ENCODE measurements at places on chromosomes 4 and X.
A peak's percentile ranks its signal among the peaks of the same experiment; 100 is the strongest.

DNA sequence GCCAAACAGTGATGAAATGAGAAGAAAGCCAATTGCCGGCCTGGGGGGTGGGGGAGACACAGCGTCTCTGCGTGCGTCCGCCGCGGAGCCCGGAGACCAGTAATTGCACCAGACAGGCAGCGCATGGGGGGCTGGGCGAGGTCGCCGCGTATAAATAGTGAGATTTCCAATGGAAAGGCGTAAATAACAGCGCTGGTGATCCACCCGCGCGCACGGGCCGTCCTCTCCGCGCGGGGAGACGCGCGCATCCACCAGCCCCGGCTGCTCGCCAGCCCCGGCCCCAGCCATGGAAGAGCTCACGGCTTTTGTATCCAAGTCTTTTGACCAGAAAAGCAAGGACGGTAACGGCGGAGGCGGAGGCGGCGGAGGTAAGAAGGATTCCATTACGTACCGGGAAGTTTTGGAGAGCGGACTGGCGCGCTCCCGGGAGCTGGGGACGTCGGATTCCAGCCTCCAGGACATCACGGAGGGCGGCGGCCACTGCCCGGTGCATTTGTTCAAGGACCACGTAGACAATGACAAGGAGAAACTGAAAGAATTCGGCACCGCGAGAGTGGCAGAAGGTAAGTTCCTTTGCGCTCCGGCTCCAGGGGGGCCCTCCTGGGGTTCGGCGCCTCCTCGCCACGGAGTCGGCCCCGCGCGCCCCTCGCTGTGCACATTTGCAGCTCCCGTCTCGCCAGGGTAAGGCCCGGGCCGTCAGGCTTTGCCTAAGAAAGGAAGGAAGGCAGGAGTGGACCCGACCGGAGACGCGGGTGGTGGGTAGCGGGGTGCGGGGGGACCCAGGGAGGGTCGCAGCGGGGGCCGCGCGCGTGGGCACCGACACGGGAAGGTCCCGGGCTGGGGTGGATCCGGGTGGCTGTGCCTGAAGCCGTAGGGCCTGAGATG, at the start of gene SHOX:
Gene SHOX (plus strand): TSS at position 180 of the 885 bp plus-strand sequence. CDS start 107 bp downstream, at position 287.
- no peak for DNase-seq

DNA sequence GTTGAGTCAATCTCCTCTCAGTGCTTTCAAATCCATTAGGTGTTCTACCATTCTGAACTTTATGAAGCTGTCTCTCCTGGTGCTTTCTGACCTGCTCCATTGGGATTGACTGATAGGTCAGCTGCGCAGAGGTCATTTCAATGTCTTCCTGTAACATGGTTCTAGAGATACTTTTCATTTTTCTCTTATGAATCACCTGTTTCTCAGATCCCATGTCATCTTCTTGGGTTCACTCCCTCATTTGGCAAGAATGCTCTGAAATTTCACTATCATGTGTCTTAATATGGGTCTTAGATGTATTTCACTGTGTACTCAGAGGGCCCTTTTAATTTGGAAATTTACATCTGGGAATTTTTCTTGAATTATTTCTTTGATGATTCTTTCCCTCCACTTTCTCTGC, 13.8 kb upstream of the PGM2 start:
- no peak for DNase-seq

DNA sequence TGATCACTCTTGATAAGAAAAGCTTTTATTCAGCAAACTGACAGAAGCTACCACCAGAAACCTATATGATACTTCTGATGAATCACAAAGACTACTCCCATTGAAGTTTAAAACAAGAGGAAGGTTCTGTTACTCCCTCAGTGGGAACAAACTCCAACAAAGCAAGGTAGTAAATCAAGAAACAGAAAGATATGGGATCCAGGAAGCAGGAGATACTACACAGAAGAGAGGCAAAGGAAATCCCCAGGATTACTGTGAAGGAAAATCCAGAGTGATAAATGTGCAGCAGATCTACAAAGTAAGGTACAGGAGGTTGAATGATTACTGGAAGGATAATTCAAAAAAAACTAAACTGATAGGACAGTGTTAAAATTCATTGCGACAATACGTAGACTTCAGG, 222.4 kb downstream of the HHIP start:
- peak; percentile 9 for DNase-seq

DNA sequence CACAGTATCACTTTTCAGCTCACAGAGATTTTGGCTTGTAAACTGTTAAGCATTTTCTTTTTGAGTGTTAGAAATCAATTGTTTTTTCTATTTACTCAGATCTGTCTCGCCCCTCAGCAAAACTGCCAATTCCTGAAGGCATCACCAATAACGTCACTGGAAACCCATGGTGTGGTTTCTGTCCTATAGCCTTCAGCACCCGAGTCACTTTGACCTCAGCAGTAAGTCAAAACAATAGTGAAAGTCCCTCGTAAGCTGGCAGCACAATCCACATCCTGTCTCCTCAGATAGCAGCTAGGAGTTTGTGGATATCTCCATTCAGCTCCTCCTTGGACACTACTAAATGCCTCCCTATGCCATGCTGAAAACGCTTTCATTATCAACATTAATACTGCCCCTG, 1787.4 kb upstream of the ADGRL3 start:
- no peak for DNase-seq

- no peak for DNase-seq
Observed at GRCh38 chr4:105710678-105711077, 2.1 kb downstream of the GSTCD start.

GRCh38 chr4:102825261-102826091, 1.9 kb downstream of the UBE2D3 start:
- peak; percentile 76 for DNase-seq

- peak; percentile 83 for DNase-seq
Observed at GRCh38 chr4:54082168-54082567, 17.8 kb upstream of the CHIC2 start.

DNA sequence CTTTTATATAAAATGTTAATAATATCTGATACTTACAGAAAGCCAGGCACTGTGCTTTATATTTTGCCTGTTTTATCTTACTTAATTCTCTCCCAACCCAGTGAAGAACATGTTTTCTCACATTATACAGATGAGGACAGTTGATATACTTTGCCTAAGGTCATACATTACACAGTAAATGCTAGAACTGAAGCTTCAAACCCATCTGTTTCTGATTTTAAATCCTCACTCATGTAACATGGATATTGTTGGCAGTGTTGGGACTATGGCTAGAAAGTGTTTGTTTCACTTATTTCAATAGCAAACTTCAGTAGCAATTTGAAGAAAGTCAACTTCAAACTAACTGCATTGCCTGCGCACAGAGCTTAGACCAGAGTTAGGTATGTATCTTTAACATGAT, 57.4 kb downstream of the RAPGEF2 start:
- no peak for DNase-seq

GRCh38 chrX:66050140-66050569, 10.3 kb upstream of the VSIG4 start:
- no peak for DNase-seq

GRCh38 chrX:153459986-153460385, 10.4 kb downstream of the HAUS7 start:
- no peak for DNase-seq

- DNase-seq = peak; percentile 8
Observed at GRCh38 chr4:188403272-188403671, 264.0 kb downstream of the TRIML1 start.

- DNase-seq = no peak
Observed at GRCh38 chr4:123640271-123640670, 243.7 kb downstream of the SPRY1 start.

GRCh38 chrX:1144293-1144692, 68.2 kb downstream of the CRLF2 start:
- no peak for DNase-seq

GRCh38 chrX:48465336-48465933, 4.6 kb downstream of the SLC38A5 start:
- no peak for DNase-seq

DNA sequence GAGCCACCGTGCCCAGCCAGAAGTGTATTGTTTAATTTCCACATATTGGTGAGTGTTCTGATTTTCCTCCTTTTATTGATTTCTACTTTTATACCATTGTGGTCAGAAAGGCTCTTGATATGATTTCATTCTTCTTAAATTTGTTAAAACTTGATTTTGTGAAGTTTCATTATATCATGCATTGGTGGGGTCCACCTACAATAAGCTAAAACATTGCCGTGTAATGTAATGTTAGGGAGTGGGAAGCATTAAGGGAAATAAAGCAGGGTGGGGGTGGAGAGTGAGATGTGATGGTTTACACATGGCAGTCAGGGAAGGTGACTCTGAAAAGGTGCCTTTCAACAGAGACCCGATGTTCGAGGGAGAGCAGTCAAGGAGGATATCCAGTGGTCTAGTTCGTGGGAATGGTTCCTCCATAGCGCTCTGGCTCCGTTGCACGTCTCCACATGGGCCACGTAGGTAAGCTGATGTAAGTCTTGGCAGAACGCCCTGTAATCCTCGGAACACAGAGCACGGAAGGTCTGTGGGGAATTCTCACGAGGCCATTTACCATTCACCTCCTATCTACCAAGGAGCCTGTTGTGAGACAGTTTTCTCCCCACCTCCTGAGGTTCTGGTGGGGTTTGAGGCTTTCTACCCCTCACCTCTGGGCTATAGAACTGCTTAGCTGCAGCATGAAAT, 7.7 kb upstream of the WDR13 start:
- no peak for DNase-seq

DNA sequence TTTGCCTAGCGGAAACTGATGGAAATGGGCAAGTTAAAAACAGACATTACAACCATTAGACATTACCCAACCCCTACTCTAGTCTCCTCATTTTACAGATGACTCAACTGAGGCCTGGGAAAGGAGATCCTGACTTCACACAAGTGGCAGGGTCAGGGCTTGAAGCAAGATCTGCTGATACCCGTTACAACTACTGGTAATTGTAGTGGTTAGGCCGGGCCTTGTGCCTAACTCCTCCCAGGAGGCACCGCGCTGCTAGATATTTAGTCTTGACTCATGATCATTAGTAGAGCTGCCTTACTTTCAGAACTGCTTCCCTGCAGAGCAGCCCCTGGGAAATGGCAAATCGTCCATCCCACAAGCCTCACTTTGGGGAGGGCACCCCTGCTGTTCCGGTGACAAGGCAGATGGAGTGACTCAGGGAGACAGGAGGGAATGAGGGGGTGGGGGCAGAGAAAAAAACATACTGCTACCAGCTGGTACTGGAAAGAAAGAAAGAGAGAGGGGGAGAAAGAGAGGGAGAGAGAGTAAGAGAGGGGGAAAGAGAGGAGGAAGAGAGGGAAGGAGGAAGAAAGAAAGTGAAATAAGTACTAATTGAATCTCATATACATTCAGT, 12.2 kb downstream of the ARHGEF6 start:
- no peak for DNase-seq

- DNase-seq = no peak
Observed at GRCh38 chr4:189206953-189207352, 733.7 kb upstream of the FRG1 start.

DNA sequence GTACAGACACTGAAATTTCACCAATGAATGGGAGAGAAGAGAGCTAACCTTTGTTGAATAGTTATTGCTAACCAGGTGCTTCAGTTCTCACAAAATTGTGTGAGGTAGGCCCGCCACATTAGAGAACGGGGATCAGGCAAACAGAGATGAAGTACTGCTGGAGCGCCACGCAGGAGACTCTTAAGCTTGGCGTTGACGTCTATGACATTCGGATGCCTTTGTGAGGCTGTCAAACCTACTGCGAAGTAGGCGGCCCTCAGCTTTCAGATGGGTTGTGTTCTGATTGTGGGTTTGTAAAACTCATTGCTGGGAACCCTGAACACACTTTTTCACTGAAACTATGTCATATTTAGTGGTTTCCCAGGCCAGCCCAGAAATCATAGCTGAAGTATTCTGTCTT, 173.6 kb downstream of the CBR4 start:
- DNase-seq = no peak

DNA sequence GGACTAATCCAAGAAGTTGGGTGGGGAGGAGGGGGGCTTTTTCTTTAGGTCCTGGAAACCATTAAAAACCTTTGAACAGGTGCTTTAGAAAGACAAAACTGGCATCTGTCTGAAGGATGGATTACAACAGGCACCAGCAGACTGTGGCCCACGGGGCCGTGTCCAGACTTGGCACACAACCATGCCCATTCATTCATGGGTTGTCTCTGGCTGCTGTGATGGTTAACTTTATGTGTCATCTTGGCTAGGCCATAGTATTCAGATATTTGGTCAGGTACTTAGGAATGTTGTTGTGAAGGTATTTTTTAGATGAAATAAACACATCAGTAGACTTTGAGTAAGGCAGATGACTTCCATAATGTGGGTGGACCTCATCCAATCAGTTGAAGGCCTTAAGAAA, 45.5 kb downstream of the TBL1X start:
- no peak for DNase-seq

GRCh38 chr4:15343000-15343399, 84.8 kb upstream of the C1QTNF7 start:
- no peak for DNase-seq

GRCh38 chr4:73661646-73662119, 41.4 kb upstream of the RASSF6 start:
- no peak for DNase-seq

GRCh38 chrX:254630-255215, 26.5 kb upstream of the PLCXD1 start:
- DNase-seq = no peak

DNA sequence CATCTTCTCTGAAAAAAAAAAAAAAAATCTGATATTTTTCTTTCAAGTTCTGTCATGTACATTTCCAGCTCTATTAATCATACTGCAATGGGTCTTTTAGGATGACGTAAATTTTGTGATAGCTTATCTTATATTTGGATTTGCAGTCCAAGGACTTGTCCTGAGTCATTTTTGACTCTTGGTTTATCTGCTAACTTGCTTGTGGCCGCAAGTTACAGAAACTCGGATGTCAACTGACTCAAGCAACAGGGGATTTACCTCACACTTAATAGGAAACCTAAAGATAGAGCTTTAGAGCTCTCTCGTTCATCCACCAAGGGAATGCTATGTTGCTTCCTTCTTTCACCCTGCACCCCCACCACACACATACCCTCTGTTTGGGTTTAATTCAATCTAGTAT, 1433.8 kb upstream of the TENM3 start:
- DNase-seq = no peak

DNA sequence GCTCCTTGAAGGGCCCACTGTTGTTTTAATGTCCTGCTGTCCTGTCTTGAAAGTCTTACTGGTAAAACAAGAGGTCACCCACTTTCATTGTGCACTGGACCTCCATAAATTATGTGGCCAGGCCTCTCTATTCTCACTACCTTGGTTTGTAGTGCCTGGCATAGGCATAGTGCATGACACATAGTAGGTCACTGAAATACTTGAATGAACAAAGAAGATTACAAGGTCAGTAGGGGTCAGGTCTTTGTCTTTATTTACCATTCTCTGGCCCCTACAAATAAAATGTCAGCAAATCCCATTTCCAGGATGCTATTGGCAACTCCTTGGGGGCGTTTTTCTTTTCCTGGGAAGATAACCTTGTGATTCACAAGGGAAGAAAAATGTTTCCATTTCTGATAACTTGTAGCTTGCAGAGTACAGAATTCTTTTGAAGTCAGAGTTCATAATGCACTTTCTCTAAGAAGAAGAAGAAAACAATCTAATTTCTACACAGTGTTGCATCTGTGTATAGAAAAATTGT, 1.4 kb downstream of the PGM2 start:
- DNase-seq = no peak

DNA sequence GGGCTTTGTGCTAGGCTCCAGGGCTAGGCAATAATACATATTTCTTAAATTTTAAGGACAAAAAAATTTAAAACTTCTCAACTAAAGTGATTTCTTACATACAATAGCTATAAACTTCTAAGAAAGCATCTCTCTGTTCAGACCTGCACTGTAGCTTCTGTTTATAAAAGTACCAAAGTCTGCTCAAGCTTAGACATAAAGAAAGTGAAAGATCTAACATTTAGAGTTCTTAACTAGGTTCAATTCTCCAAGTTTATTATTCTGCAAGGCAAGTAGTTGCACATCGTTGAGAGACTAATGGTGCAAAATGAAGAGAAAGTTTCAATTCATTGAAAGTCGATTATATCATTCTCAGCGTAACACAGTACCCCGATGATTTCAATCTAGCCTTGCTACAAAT, 857.4 kb upstream of the HTR2C start:
- no peak for DNase-seq

Measured in HT-29 (cell line).